HCEC 1CT (cell line): ENCODE measurements at places on chromosomes 13 and 19.

DNA sequence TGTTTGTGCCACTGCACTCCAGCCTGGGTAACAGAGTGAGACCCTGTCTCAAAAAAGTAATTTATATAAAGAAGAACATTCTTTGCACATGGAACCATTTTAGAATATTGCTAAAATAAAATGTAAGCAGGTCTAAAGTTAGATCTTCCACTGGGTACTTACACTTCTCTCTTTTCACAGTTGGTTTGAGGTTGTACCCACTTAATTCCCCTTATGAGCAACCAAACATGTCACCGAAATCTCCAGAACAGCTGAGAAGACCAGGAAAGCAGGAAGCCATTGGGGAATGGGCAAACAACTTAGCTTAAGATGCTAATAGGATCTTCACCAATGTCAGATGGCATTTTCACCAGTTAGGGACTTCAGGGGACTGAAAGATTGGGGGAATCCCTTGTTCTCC lies 18.8 kb downstream of the NLRP4 start:
- DNase-seq, result no peak

DNA sequence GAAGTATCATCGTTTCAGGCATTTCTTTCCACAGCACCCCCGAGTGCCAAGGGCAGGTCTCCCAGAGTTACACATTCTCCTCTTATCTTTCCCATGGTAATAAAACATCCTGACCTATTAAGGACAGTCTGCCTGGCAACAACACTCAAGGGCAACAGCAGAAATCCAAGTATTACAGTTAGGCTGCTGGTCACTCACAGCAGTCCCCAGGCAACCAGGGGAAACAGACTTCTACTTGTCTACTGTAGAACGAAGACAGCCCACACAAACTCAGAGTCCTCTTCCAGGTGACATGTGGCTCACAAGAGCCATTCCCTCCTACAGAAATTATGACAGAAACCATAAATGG lies 24.3 kb downstream of the RCBTB1 start:
- no peak for DNase-seq

GRCh38 chr19:49017666-49018351 lies 918 bp upstream of the LHB start:
- DNase-seq, result peak; percentile 44

- DNase-seq, result no peak
These were observed 12.7 kb downstream of the NKPD1 start for GRCh38 chr19:45147835-45148676.

- no peak for DNase-seq
These were observed 73.6 kb downstream of the ATP7B start for GRCh38 chr13:51937320-51938290.

DNA sequence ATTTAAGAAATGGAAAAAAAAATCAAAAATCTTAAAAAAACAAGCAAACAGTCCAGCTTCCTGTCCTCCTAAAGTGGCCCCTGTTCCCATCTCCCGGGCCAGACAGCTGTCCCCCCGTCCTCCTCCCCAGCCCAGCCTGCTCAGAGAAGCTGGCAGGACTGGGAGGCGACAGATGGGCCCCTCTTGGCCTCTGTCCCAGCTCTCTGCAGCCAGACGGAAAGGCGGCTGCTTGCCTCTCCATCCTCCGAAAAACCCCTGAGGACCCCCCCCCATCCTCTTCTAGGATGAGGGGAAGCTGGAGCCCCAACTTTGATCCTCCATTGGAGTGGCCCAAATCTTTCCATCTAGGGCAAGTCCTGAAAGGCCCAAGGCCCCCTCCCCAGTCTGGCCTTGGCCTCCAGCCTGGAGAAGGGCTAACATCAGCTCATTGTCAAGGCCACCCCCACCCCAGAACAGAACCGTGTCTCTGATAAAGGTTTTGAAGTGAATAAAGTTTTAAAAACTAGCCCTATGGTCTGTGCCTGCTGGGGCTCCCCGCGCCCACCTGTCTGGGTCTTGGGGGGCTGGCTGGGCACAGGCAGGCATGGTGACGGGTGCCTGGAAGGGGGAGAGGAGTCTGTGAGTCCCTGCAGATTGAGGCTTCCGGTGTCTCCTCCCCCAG lies 3.8 kb downstream of the GADD45GIP1 start:
- DNase-seq, result no peak

- DNase-seq, result no peak
These were observed 63.6 kb downstream of the ZNF44 start for GRCh38 chr19:12230751-12231733.

DNA sequence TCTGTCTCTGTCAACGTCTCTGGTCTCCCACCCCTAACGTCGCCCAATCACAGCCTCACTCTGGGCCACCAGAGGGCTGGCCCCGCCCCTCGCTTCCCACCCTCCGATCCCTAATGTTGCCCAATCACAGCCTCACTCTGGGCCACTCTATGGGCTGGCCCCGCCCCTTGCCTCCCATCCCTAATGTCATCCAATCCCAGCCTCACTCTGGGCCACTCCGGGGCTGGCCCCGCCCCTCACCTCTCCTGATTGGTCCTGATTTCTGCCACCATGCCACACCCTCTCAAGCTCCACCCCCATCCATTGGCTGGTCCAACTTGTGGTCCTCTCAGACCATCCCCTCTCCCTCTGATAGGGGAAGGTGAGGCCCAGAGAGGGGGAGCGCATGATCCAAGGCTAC lies 24.9 kb downstream of the CELF5 start:
- DNase-seq, result no peak

DNA sequence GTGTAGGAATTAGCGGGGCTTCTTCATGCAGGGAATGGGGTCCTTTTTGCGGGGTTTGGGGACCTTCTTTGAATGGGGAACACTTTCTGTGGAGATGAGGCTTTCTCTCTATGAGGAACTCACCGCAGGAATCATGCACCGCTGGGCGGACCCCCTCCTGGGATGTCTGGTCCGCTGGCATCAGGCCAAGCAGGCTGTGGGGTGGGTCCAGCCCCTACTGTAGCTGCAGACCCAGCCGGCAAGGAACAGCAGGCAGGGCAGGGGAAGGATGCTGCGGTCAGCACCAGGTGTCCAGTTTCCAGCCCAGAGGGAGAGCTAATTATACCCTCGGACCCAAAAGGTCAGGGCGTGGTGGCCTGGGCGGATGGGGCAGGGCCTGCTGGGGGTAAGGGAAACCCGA lies 1.8 kb downstream of the MYBPC2 start:
- DNase-seq, result no peak

- peak; percentile 63 for DNase-seq
These were observed 39.8 kb upstream of the IGFL4 start for GRCh38 chr19:46080561-46080960.

DNA sequence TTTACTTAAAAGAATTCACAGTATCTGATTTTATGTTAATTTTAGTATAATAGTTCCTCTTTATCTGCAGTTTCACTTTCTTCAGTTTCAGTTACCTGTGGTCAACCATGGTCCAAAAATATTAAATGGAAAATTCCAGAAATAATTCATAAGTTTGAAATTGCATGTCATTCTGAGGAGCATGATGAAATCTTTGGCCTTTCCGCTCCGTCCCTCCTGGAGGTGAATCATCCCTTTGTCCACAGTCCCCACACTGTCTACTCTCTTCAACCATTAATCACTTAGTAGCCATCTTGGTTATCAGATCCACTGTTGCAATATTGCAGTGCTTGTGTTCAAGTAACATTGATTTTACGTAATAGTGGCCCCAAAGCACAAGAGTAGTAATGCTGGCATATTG lies 26.9 kb downstream of the SLITRK6 start:
- DNase-seq, result no peak

GRCh38 chr13:62598708-62599107 lies 1183.1 kb upstream of the PCDH20 start:
- no peak for DNase-seq

GRCh38 chr19:29664753-29665214 lies 477 bp upstream of the PLEKHF1 start:
- no peak for DNase-seq

DNA sequence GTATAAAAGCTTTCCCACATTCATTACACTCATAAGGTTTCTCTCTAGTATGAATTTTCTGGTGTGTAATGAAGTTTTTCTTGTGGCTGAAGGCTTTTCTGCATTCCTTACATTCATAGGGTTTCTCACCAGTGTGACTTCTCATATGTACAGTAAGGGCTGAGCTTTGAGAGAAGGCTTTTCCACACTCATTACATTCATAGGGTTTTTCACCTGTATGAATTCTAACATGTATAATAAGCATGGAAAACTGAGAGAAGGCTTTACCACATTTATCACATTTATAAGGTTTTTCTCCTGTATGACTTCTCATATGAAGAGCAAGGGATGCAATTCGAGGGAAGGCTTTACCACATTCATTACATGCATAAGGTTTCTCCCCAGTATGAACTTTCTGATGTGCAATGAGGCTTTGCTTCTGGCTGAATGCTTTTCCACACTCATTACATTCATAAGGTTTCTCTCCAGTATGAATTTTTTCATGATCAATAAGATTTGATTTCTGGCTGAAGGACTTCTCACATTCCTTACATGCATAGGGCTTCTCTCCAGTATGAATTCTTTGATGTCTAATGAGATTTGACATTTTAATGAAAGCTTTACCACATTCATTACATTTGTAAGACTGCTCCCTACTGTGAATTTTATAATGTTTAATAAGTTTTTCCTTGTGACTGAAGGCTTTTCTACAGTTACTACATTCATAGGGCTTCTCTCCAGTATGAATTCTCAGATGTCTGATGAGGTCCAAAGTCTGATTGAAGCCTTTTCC lies 42.6 kb downstream of the ZNF527 start:
- no peak for DNase-seq

DNA sequence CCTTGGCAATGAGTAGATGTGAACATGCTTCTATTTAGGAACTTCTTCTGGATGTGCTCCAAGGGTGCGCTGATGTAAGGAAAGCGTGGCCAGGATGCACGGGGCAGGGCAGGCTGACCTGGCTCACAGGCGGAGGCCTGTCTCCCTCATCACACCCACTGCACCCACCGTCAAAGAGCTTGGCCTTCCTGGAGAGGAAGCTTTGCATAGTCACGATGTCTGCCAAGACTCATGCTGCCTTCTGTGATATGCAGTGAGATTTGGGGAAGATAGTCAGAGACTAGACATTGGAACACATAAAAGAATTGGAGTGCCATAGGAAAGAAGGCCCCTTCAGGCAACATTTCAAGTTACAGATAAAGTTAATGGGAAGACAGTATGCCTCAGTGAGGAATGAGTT lies 82.0 kb downstream of the MYO16 start:
- no peak for DNase-seq

DNA sequence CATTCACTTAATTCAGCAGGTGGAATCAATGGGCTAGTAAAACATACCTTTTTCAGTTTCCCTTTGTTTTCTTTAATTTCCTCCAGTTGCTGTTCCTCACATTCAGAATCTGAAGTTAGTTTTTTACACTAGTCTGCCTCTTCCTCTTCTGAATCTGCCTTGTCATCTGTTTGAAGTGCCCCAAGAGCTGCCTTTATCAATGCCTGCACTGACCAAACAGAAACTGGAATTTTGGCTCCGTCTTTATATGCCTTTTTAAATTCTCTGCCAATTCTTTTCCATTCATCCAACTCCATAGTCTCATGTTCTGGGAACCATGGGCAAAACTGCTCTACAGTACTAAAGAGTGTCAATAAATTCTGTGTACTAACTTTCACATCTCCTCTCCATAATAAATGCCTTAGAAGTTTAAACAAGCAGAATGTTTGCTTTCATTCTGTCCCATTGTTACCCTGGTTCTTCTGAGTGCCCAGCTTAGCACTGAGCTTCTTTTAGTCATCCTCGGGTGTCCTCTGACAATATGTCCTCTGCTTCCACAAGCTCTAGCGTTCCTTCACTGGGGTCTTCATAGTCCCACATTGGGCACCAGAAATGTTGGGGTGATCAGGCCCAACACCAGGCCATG lies 154.2 kb downstream of the ZNF486 start:
- DNase-seq, result no peak

DNA sequence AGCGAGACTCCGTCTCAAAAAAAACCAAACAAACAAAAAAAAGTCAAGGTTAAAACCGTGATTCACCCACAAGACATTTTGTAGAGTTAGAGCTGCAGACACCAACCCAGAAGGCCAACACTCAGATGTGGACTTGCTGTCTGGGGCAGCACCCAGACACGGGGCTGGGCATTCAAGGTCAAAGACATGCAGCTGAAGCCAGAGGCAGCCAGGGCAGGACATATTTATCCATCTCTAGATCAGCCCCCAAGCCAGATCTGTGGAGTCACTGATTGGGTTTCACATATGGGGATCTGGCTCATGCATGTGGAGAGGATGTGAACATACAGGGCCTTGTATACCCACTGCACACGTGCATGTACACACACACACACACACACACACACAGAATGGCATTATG lies 3.6 kb downstream of the KLK15 start:
- DNase-seq, result no peak

- no peak for DNase-seq
These were observed 6.4 kb downstream of the TLE5 start for GRCh38 chr19:3055741-3056416.

GRCh38 chr13:38167164-38167822 lies 182.4 kb upstream of the UFM1 start:
- no peak for DNase-seq

DNA sequence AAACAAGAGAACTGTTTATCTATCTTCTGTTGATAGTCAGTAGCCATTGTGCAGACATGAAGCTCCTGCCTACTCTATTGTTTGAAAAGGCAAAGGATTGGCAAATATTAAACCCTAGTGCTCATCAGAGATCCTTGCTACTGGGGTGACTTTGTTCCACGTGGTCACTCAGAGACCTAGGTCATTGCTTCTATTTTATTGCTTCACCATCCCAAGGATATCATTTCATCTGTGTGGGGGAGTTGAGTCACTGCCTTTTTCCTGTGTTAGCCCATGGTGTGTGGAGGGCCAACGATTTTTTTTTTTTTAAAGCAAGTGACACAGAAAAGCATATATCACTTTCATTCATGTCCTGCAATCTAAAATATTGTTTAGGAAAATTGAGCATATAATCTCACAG lies 254.1 kb upstream of the RXFP2 start:
- peak; percentile 43 for DNase-seq

DNA sequence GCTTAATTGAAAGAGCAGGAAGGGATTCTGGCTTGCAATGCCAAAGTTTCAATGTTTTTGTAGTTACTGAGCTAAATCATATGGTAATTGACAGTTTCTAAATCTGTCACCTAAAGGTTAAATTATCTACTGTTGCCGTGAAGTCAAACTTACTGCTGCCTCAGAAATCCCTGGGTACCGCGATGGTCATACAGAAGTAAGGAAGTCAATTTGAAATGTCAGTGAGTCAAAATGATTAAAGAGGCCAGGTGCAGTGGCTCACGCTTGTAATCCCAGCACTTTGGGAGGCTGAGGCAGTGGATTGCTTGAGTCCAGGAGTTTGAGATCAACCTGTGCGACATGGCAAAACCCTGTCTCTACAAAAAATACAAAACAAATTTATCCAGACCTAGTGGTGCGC lies 48.8 kb upstream of the TPM4 start:
- DNase-seq, result no peak
